Mesothelial cell of epicardium (in vitro differentiated cells): ENCODE measurements at places on chromosomes 4 and X. TPM values are rescaled to one million over a fixed set of nuclear protein-coding genes. Genes with fewer than 3 reads are reported as not detected.

The SLC25A4 gene
- total RNA-seq, result 24.3 to 27.5 TPM (median 25.4 TPM) in 3 replicates

The RNF212 gene
- 10.9 to 15.6 TPM (median 13.4 TPM) in 3 replicates for total RNA-seq

The USP27X gene
- 16.6 to 17.2 TPM (median 16.7 TPM) in 3 replicates for total RNA-seq

The CDKL2 gene
- 2.1 to 3.0 TPM (median 3.0 TPM) in 3 replicates for total RNA-seq

- DNase-seq, result no peak
- H3K27ac ChIP-seq, result no peak overlapping the region
- H3K4me3 ChIP-seq, result no peak overlapping the region
- no peaks in the 10 kb centered on the region for H3K36me3 ChIP-seq
- H3K4me1 ChIP-seq, result no peaks in the 10 kb centered on the region
These were observed 64.0 kb upstream of the GK2 start for GRCh38 chr4:79472036-79472435.

- no peaks in the 10 kb centered on the region for H3K27me3 ChIP-seq
- no peak overlapping the region for H3K4me3 ChIP-seq
- no peak overlapping the region for H3K27ac ChIP-seq
- peaks cover 15% of the 10 kb centered on the region for H3K4me1 ChIP-seq
These were observed 78.4 kb upstream of the RBPJ start for GRCh38 chr4:26242451-26242850.

GRCh38 chr4:121842862-121843261, 19.2 kb upstream of the CCNA2 start:
- DNase-seq, result no peak
- no peaks in the 10 kb centered on the region for H3K4me1 ChIP-seq
- H3K27me3 ChIP-seq, result no peaks in the 10 kb centered on the region
- H3K27ac ChIP-seq, result no peak overlapping the region
- peaks cover 31% of the 10 kb centered on the region for H3K36me3 ChIP-seq
- H3K4me3 ChIP-seq, result no peak overlapping the region

GRCh38 chrX:116204932-116205331, 34.4 kb downstream of the AGTR2 start:
- no peaks in the 10 kb centered on the region for H3K36me3 ChIP-seq
- no peak overlapping the region for H3K4me3 ChIP-seq
- H3K4me1 ChIP-seq, result peaks cover 17% of the 10 kb centered on the region
- no peak for DNase-seq

DNA sequence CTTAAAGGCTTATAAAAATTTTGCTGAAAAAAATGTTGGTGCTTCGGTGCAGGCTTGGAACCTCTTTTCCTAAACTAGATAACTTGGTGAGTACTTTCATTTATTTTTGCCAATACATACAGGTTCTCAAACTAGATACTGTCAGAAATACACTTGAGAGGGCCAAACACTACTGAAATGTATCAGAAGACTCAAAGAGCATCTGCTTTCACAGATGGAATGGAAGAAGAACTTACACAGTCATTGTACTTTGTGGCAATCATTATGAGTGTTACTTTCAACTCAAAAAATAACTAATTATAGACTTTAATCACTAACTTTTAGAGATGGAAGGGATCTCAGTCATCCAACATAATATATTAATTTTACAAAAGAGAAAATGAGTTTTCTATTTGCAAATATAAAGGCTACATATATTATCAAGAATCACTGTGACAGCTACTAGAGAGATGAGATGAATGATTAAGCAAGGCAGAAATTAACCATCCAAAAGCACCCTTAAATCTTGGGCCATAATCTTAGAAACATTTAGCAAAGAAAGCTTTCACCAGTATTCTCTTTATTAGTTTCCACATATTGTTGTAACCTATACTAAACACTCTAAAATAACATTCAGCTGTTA, 1.0 kb downstream of the ENAM start:
- no peak overlapping the region for H3K4me3 ChIP-seq
- no peaks in the 10 kb centered on the region for H3K36me3 ChIP-seq
- H3K27me3 ChIP-seq, result no peaks in the 10 kb centered on the region
- DNase-seq, result no peak

- DNase-seq, result peak; percentile 84
- H3K4me1 ChIP-seq, result peaks cover 26% of the 10 kb centered on the region
- no peaks in the 10 kb centered on the region for H3K27me3 ChIP-seq
- H3K27ac ChIP-seq, result peak overlapping the region; percentile 97
These were observed 772 bp upstream of the WNK3 start for GRCh38 chrX:54358424-54359211.

GRCh38 chr4:187726485-187726884, 269.1 kb upstream of the ZFP42 start:
- H3K36me3 ChIP-seq, result no peaks in the 10 kb centered on the region
- no peak for DNase-seq
- H3K27me3 ChIP-seq, result no peaks in the 10 kb centered on the region
- no peak overlapping the region for H3K4me3 ChIP-seq

DNA sequence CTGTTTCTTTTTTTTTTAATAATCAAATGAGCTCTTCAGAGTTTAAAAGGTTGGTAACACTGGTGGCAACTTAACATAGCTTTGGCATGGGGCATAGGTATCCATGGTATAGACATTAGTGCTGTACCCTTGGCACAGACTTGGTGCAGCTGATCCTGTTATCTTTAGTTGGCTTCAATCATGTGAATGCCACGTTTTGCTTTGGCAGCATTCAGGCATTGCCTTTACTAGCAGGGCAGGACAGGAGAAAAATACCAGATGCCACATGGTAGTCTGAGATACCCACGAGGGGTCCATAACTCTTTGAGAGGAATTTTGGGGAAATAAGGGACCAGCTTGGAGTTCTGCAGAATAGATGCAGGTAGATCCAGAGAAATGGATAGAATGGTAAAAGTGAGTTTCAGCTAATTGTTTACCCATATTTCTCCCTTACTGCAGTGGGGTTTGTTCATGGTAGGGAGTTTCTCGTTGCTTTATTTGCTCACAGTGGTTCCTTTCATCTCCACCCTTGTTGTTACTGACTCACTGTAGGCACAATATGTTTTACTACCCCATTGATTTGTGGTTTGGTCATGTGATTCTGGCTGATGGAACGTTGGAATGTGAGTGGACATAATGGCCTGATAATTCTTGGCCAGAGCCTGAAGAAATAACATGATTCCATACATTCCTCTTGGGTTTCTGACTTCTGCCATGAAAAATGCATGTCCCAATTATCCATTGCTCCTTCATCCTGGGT, 342.7 kb downstream of the GLUD2 start:
- no peaks in the 10 kb centered on the region for H3K36me3 ChIP-seq
- no peak for DNase-seq
- H3K27ac ChIP-seq, result no peak overlapping the region

GRCh38 chr4:156021298-156021697, 67.6 kb upstream of the CTSO start:
- DNase-seq, result no peak
- no peaks in the 10 kb centered on the region for H3K36me3 ChIP-seq
- peaks cover 20% of the 10 kb centered on the region for H3K4me1 ChIP-seq
- H3K27me3 ChIP-seq, result no peaks in the 10 kb centered on the region

DNA sequence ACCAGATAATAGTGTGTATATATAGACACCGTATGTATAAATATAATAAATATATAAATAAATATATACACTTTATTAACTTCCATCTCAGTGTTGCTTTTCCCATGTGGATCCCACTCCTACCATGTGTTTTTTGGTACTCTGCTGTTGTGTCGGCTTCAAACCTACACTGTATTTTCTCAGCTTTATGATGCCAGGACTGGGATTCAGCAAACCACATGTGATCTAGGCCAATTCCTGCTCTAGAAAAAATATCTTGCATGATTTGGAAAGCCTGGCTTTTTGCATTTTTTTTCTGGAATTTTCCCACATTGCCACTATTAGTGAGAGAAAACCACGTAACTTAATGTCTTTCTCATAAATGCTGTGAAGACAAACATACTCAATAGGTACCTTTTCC, 55.8 kb downstream of the POLR2B start:
- peaks cover 11% of the 10 kb centered on the region for H3K4me1 ChIP-seq
- H3K36me3 ChIP-seq, result peaks cover 18% of the 10 kb centered on the region
- no peaks in the 10 kb centered on the region for H3K27me3 ChIP-seq
- DNase-seq, result no peak
- H3K4me3 ChIP-seq, result no peak overlapping the region
- no peak overlapping the region for H3K27ac ChIP-seq

DNA sequence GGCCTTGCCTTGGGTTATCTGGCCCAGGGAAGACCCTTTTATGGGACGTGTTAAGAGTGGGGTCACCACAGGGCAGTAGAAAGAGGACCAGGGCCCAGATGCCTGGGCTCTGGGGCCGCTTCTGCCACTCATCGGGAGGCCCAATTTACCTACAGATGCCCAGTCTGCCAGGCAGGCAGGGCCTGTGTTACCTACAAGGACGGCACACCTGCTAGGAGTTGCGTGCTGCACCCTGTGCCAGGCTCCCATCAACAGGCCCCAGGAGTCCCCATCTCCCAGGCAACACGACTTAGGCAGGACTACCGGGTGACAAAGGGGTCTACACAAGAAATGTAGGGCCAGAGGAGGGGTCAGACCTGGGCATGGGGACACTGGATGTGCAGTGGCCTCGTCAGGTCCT, 34.6 kb downstream of the WDR1 start:
- H3K4me1 ChIP-seq, result no peaks in the 10 kb centered on the region
- DNase-seq, result no peak
- H3K27ac ChIP-seq, result no peak overlapping the region

DNA sequence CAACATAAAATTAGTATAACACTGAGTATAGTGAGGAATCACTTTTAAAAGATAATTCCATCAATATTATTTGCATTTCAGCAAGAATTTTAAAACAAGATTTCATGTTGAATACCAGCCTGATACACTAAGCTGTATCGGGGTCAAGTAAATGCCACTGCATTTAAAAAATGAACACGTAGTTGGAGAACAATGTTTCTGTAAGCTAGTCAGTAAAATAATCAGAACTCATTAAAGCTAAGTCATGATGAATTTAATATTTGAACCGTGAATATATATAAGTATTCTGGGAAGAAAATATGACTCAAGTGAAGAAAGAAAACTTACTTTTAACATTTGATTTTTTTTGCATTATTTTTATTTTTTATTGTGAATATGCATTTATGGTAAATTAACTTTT, 611.0 kb upstream of the PABPC4L start:
- H3K4me1 ChIP-seq, result peaks cover 6% of the 10 kb centered on the region
- H3K27ac ChIP-seq, result no peak overlapping the region
- DNase-seq, result no peak
- no peak overlapping the region for H3K4me3 ChIP-seq

- no peak overlapping the region for H3K27ac ChIP-seq
- H3K4me3 ChIP-seq, result no peak overlapping the region
- no peaks in the 10 kb centered on the region for H3K27me3 ChIP-seq
- H3K36me3 ChIP-seq, result no peaks in the 10 kb centered on the region
These were observed 260.9 kb downstream of the SLC7A11 start for GRCh38 chr4:137981277-137981676.

DNA sequence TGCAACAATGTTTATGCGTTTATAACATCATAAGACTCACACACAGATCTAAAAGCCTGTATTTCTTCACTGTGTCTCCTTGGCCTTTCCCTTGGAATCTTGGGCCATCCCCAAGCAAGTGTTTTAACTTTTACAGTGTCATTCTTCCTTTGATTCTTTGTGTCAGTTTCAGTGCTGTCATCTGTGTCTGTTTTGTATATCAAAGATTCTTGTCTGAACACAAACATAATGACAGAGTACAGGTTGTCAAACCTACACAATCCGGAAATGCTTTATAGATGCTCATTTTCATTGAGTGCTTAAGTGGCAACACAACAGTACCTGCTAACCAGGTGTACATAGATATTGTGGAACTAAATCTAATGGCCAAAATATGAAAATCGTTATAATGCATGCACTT, 1500.0 kb downstream of the TECRL start:
- no peaks in the 10 kb centered on the region for H3K36me3 ChIP-seq
- no peaks in the 10 kb centered on the region for H3K4me1 ChIP-seq
- peaks cover 4% of the 10 kb centered on the region for H3K27me3 ChIP-seq
- no peak overlapping the region for H3K4me3 ChIP-seq
- no peak overlapping the region for H3K27ac ChIP-seq

DNA sequence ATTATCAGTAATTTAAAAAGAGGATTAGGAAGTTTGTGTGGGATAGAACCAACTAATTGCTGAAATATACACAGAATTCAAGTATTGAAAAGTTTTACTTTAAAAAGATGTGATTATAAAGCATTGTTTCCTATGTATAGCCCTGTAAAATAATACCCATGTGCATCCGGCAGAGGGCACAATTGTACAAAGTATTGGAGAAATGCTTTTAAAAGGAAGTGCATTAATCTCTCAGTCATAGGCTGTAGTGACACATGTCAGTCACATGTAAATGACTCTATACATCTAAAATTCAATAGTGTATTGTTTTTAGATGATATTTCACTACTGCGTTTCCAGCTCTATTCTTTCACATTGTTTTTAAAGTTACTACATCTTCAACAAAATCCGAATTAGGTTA, 9.7 kb upstream of the GEMIN8 start:
- no peaks in the 10 kb centered on the region for H3K4me1 ChIP-seq
- no peak for DNase-seq
- no peaks in the 10 kb centered on the region for H3K36me3 ChIP-seq
- no peak overlapping the region for H3K27ac ChIP-seq
- H3K4me3 ChIP-seq, result no peak overlapping the region

GRCh38 chrX:39456894-39457604, 640.7 kb downstream of the BCOR start:
- H3K4me1 ChIP-seq, result peaks cover 9% of the 10 kb centered on the region
- no peak overlapping the region for H3K4me3 ChIP-seq
- H3K36me3 ChIP-seq, result no peaks in the 10 kb centered on the region
- DNase-seq, result no peak
